Activated T-cell treated with anti-CD3 and anti-CD28 coated beads, Interleukin-2, amount 50 U/mL, for 1 hour (primary cell): ENCODE measurements at places on chromosomes 2 and 18.

DNA sequence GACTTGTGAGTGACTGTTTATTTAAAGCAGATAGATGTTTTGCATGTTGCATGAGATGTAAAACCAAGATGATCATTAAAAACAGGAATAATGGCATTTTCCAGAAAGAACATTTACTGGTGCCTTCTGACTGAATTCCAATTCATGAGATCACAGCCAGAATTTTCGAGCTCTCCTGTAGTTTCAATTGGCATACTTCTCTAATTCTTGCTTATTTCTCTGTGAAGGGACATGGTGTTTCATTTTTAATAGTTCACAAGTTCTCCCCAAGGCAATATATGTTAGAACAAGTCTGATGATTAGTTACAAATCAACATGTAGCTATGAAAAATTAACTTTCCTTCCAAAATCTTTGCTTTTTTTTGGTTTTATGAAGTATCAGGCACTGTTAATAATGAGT lies 105.7 kb downstream of the PDE1A start:
- DNase-seq = no peak

- DNase-seq = no peak
Measured at GRCh38 chr2:108626995-108627394, 92.3 kb upstream of the RANBP2 start.

DNA sequence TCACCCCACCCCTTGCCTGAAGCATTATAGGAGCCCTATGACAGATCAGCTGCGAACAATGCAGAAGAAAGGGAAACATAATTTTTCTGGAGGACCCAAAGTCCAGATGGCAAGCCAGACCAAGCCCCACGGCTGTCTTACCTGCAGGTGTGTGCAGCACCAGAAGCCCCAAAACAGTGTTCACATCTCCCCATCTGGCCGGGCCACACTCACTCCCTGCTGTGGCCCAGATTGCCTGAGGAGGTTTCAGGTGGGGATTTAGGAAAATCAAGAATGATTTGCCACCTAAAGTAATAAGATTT lies 11.7 kb upstream of the STK17B start:
- no peak for DNase-seq

- DNase-seq = no peak
Measured at GRCh38 chr2:132726155-132726554, 56.1 kb upstream of the LYPD1 start.

DNA sequence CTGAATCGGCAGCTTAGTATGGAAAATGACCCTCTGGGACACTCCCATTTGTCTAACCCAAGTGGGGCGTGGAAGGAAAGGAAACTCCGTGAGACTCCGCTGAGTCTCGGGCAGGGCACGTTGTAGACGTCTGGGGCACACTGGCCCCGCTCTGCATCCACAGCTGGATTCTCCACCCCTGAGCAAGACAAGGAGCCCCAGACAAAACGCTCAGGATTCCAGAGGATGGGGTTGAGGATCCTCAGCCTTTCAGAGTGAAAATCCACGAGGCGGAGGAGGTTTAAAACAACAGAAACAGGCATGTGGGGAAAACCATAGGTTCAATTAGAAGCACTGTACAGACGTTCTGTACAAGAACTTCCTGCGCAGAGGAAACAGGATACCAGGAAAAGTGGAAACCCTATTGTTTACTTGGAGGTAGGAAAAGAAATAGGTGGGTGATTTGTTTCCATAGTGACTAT lies 124.9 kb upstream of the ZNF236 start:
- no peak for DNase-seq

DNA sequence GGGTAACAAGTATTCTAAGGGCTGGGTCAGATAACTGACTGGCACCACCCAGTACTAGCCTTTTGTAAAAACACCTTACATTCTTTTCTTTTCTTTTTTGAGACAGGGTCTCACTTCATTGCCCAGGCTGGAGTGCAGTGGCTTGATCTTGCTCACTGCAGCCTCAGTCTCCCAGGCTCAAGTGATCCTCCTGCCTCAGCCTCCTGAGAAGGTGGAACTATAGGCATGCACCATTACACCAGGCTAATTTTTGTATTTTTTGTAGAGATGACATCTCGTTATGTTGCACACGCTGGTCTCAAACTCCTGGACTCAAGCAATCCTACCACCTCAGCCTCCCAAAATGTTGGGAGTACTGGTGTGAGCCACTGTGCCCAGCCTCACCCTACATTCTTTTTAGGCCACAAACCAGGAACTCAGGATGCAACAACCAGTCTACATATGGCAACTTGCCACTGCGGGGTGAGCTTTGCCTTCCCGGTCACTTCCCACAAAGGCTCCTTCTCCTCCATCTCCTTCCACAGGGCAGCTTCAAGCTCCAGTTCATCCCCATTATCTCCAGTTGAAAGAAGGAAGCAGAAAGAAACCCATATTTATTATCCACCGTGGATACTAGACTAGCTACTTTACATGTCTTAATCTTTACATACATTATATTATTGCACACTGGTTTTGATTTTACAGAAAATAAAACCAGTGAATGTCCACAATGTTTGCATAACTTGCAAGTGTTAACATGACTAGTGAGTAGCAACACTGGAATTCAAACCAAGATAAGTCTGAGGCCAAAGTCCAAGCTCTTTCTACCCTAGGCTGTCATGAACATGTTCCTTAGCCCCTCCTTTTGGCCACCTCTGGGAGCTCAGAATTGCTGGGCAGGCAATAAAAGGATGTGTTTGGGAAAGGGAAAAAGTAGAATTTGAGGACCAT lies 23.7 kb upstream of the AP1S3 start:
- DNase-seq = no peak

DNA sequence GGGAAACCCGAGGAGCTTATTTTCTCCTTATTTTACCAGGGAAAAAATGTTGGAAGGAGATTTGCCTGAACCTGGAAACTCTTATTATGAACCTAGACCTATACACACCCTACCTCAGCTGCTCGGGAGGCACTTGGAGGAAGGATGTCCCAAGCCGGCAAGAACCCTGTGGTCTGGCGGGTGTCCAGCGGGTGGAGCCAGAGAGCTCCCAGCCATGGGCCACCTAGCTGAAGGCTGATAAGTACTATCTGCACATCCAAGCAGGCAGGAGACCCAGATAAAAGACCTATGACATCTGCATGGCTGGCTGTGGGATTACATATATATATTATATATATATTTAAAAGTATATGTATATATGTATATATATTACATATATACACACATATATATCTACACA lies 1.1 kb upstream of the SLC14A1 start:
- DNase-seq = peak; percentile 64

DNA sequence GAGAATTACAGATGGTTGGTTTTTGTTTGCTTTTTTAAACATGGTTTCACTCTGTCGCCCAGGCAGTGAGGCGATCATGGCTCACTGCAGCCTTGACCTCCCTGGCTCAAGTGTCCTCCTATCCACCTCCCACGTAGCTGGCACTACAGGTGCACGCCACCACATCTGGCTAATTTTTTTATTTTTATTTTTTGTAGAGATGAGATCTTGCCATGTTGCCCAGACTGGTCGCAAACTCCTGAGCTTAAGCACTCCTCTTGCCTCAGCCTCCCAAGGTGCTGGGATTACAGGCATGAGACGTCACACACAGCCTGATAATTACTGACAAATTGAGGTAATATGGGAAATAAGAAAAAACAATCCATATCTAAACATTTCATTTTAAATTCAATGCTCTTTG lies 110.5 kb upstream of the ZSWIM2 start:
- no peak for DNase-seq

- no peak for DNase-seq
Measured at GRCh38 chr18:14999085-14999975, 251.4 kb downstream of the ANKRD30B start.

- DNase-seq = no peak
Measured at GRCh38 chr18:24947521-24948305, 404.3 kb downstream of the ZNF521 start.

GRCh38 chr2:39728941-39729351 lies 50.1 kb downstream of the THUMPD2 start:
- no peak for DNase-seq

GRCh38 chr18:3605954-3606443 lies 156.0 kb downstream of the TGIF1 start:
- DNase-seq = peak; percentile 54

- no peak for DNase-seq
Measured at GRCh38 chr18:13587937-13588336, 138.4 kb downstream of the FAM210A start.

DNA sequence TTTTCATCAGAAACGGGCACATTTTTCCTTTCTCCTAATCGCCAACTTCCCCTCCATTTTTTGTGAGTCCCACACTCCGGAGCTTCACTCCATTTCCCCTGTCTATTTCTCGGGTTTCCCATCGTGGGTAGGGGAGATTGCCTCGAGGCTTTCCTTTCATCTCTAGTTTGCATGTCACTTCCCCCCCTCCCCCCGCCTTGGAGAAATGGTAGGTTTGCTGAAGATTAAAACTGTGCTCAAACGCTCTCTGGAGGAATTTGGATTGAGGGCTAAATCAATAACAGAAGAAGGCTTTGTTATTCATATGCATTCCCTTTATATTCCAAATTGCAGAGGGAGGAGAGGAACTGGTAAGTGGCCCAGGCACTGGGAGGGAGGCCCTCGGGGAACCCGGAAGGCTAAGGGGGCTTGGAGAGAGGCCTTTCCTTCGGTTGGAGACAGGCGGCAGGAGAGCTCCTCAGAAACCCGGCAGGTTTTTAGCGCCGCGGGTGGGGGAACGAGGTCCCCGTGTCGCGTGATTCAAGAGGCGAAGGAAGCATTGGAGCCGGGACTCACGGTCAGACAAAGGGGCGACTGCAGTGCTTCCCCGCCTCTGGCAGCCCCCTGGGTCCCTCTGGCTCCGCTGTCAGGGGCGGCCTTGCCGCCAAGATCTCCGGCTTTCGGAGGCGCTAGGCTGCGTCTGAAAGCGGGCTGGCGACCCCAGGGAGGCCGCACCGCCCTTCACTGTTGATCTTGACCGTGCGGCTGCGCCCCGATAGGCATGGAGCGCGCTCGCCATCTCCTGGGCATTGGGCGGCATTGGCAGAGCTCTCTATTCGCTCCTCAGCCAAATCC lies 2.4 kb upstream of the HOXD12 start:
- peak; percentile 65 for DNase-seq

GRCh38 chr18:66534110-66534509 lies 69.8 kb downstream of the CDH19 start:
- no peak for DNase-seq

- no peak for DNase-seq
Measured at GRCh38 chr2:8653485-8653884, 28.4 kb upstream of the ID2 start.

- DNase-seq = no peak
Measured at GRCh38 chr2:106701203-106702022, 184.6 kb downstream of the ST6GAL2 start.

- no peak for DNase-seq
Measured at GRCh38 chr2:57443086-57443485, 603.5 kb upstream of the VRK2 start.

DNA sequence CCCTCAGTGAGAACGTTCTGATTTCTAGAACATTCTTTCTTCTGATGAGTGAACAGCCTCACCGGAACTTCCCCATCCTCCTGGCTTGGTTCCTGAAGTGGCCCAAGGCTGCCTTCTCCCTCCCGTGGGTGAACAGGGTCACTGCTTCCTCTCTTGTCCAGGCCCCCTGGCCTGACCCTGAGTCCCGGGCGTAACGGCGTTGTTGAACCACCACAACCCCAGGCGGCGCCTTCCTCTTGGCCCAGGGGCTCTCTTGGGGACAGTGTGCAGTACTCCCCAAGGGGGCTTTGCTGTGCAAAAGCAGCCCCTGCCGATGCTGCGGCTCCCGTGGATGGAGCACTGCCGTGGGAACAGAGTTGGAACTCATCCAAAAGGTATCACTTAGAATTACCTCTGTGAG lies 147.2 kb downstream of the TSN start:
- DNase-seq = no peak

- DNase-seq = no peak
Measured at GRCh38 chr18:37570336-37570930, 4.8 kb upstream of the CELF4 start.

- no peak for DNase-seq
Measured at GRCh38 chr18:60585670-60586069, 213.1 kb upstream of the MC4R start.

- no peak for DNase-seq
Measured at GRCh38 chr18:21853016-21853415, 112.4 kb downstream of the MIB1 start.

DNA sequence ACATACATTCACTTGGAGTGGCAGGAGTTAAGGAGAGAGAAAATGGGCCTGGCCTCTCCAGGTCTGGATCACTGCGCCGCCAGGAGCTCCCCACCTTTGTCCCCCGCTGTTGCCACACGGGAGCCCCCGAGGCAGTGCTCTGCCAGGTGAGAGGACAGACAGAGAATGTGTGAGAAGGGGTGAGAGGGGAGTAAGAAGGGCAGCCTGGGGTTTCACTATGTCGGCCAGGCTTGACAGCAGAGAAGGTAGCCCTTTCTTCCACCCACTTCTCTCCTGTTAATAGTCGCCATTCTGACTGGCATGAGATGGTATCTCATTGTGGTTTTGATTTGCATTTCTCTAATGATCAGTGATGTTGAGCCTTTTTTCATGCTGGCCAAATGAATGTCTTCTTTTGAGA lies 26.2 kb upstream of the ARHGEF4 start:
- no peak for DNase-seq

- DNase-seq = peak; percentile 62
Measured at GRCh38 chr18:45775241-45775676, 50.2 kb upstream of the SIGLEC15 start.

DNA sequence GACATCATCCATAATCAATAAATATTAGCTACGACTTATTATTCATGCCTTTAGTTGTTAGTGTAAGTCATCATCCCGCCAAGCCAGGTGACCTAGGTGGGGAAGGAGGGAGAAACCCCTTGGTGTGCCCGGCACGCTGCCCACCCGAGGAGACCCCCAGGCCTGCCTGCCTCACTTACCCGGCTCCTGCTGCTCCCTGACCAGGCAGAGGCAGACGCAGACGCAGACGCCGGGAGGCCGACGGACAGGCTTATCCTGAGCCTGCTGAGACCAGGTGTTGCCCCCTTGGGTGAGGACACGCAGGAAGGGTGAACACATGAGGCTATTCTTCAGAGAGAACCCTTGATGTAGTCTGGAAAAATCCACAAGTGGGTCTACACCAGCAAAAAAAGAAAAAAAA lies 401.8 kb downstream of the GALR1 start:
- DNase-seq = no peak

GRCh38 chr2:176126929-176127773 lies 2.4 kb upstream of the HOXD8 start:
- DNase-seq = peak; percentile 66

DNA sequence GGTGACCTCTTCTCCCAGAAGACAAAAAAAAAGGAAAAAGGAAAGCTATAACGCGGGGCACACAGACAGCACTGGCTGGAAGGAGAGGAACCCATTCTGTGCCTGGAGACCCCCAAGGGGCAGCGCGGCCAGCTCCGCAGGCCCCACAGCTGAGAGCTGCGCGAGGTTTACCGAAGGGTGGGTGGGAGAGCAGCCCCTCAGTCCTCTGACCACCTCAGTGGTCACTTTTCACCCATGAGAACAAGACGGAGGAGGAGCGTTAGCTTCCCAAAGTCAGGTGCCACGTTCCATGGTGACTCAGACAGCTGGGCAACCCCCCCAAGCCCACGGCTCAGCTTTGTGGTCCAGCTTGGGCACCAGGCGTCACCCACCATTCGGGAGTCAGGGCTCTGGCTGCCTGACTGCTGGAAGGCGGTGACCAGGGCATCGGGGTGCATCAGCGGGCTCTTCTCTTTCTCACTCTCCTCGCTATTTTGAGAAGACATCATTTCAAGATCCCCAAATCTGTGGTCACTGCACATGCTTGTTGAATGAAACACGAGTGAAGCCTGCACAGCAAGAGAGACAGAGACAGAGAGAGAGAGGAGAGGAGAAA lies 35.2 kb downstream of the RPL31 start:
- no peak for DNase-seq

- DNase-seq = no peak
Measured at GRCh38 chr2:242057379-242058040, 188.0 kb downstream of the RTP5 start.
